ENCODE measurements at places on chromosomes 6 and 20. TPM values are rescaled to one million over a fixed set of nuclear protein-coding genes. Genes with fewer than 3 reads are reported as not detected.

DNA sequence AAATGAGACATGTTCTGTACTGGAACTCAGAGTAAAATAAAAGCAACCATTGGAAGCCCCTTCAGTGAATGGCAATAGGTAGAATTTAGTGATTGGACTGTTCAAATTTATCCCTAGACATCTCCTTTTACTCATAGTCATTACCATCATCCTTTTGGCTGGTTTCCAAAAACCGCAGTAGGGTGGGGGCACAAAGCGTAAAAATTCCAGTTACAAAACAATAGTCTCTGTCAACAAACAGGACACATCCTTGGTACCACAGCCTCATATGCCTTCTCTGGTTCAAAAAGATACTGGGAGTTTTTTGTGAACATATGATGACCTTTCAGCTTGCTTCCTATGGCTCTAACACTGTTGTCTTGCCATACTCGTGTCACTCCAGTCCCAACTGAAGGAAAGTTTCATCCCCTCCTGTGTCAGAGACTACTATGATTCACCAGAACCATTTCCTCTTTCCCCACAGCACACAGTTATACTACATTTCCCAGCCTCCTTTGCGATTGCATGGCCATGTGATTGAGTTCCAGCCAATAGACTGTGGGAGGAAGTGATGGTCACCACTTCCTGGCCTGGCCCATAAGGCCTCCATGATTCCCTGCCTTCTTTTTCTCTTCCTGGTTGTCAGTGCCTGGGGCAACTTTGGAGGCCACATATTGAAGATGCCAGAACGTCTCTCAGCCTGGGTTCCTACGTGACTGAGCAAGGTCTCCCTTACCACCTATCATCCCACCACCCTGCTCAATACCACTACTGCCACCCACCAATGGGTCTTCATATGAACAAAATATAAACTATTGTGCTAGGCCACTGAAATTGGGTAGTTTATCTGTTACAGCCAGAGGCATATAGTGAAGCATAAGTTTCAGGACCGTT lies 162.4 kb downstream of the ID4 start:
- no peak for DNase-seq
- H3K27me3 ChIP-seq, result no peaks in the 10 kb centered on the region
- H3K27ac ChIP-seq, result no peak overlapping the region
- no peak overlapping the region for H3K4me3 ChIP-seq

DNA sequence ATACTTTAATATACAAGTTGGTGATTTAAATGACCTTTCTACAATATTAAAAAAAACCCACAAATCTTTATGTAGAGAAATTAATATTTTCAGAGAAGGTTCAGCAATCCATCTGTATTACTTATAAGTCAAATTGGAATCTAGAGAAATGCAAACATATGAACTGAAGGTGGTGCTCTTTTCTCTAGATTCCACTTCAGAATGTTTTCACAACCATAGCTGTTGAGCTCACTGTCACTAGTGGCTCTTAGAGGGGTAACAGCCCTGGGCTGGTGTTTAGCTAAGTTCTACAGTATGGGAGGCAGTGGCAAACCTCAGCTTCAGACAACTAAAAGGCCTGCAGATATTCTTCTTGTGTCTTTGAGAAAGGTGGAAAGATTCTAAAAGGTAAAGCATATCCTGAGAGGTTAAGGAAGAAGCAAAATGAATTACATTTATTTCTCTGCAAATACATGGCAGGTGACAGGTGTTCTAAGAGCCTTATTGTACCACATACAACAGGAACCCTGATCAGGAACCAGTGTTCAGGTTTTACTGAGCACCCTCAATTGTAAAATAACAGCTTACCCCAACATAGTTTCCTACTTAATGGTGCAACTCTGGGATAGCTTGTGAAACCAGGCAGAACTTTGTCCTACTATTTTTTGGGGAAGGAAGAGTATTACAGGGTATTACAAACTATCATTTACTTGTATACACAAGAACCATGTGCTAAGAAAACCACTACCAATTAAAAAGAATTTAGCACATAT lies 56.6 kb upstream of the SAMHD1 start:
- H3K27me3 ChIP-seq, result no peaks in the 10 kb centered on the region
- H3K36me3 ChIP-seq, result no peaks in the 10 kb centered on the region
- DNase-seq, result peak; percentile 33

GRCh38 chr20:45840700-45841198 lies 7.2 kb downstream of the SNX21 start:
- peaks cover 26% of the 10 kb centered on the region for H3K4me1 ChIP-seq
- no peaks in the 10 kb centered on the region for H3K27me3 ChIP-seq
- H3K4me3 ChIP-seq, result no peak overlapping the region
- DNase-seq, result no peak

DNA sequence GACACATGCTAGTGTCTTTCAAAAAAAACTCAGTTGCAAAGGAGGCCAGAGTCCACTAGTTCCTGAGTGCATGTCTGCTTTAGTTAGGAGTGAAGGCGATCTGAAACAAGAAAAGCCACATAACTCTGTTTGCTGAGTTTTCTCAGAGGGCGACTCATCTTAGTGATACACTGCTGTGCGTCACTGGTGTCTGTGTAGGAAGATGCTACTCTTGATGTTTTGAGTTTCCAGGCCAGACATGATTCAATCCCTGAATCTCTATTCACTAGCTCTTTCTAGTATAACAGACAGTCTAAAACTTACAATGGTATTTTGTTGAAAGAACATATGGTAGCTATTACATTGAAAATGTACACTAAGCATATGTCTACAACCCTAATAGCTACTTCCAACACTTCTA lies 60.9 kb downstream of the GFRAL start:
- no peaks in the 10 kb centered on the region for H3K36me3 ChIP-seq
- no peak overlapping the region for H3K4me3 ChIP-seq
- H3K27me3 ChIP-seq, result no peaks in the 10 kb centered on the region
- no peak for DNase-seq
- no peak overlapping the region for H3K27ac ChIP-seq
- no peaks in the 10 kb centered on the region for H3K4me1 ChIP-seq

GRCh38 chr6:25017932-25018567 lies 82.3 kb upstream of the RIPOR2 start:
- no peak overlapping the region for H3K4me3 ChIP-seq
- peak; percentile 25 for DNase-seq
- no peaks in the 10 kb centered on the region for H3K27me3 ChIP-seq
- H3K36me3 ChIP-seq, result no peaks in the 10 kb centered on the region
- no peak overlapping the region for H3K27ac ChIP-seq
- no peaks in the 10 kb centered on the region for H3K4me1 ChIP-seq

DNA sequence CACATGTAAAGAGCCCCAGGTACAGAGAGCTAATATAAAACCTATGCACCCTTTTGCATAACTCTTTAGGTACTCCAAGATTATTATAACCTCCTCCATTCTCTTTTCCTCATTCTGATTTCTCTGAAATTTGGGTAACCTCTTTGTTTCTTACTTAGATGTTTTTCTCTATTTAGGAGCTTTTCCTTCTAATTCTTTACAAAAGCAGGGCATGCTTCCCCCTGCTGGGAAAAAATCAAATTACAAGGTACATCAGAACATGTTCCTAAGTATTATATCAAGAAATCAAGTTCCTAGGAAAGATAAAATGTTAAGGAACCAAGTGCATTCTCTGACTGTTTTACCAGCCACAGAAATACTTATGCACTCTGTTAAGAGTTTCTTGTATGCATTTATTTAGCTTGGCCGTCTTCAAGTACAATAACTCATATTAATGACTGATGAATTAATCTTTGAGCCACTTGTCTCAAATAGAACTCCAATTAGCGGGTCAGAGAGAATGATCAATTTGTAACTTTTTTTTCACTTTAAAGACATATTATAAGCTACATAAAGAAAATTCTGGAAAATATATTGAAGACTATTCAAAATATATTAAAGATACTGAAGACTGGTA lies 2.1 kb downstream of the KHDRBS2 start:
- H3K4me3 ChIP-seq, result no peak overlapping the region
- H3K27me3 ChIP-seq, result no peaks in the 10 kb centered on the region
- H3K4me1 ChIP-seq, result no peaks in the 10 kb centered on the region
- DNase-seq, result peak; percentile 23
- H3K27ac ChIP-seq, result no peak overlapping the region

- no peak overlapping the region for H3K4me3 ChIP-seq
- H3K36me3 ChIP-seq, result no peaks in the 10 kb centered on the region
- no peak overlapping the region for H3K27ac ChIP-seq
- no peak for DNase-seq
- H3K27me3 ChIP-seq, result no peaks in the 10 kb centered on the region
These were observed 240.3 kb upstream of the BTBD3 start for GRCh38 chr20:11677428-11677827.

The SNPH gene
- total RNA-seq, result 16.2 TPM

The SRXN1 gene
- total RNA-seq, result 54.3 TPM
